Fibroblast of skin of back (primary cell): ENCODE measurements at places on chromosomes 16 and 17.

GRCh38 chr16:78900044-78900811 lies 700.3 kb downstream of the MAF start:
- DNase-seq: no peak

DNA sequence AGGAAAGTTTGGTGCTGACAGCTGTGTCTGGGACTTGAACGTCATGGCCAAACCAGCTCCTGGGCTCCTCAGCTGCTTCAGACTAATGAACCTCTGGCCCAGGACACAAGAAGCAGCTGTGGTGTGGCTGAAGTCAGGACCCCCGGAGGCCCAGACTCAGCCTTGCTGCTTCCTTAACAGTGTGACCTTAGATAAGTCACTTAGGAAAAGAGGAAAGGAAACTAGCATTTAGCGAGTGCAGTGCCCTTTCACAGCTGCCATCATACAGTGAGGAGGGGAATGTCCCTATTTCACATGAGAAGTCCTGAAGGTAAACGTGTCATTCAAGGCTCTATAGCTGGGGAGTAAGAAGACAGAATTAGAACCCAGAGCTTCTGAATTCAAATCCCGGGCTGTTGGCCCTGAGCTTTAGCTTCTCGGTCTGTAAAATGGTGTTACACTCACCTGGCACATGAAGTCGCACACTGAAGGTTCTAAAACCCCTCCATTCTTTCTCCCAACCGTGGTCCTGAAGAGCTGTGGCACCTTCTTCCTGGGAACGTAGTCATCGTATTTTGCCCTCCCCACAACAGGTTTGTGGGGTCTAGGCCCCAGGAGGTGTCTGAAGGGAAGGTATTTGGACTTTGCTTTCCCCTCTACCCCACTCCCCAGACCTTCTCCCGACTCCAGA lies 910 bp upstream of the RAMP2 start:
- DNase-seq: no peak

- no peak for DNase-seq
Observed at GRCh38 chr16:10616419-10616755, 36.0 kb upstream of the EMP2 start.

- DNase-seq: no peak
Observed at GRCh38 chr16:83940630-83941378, 12.2 kb upstream of the OSGIN1 start.

GRCh38 chr17:37111329-37111728 lies 162.6 kb downstream of the AATF start:
- DNase-seq: no peak

- no peak for DNase-seq
Observed at GRCh38 chr16:27441998-27442397, 40.0 kb downstream of the IL21R start.

DNA sequence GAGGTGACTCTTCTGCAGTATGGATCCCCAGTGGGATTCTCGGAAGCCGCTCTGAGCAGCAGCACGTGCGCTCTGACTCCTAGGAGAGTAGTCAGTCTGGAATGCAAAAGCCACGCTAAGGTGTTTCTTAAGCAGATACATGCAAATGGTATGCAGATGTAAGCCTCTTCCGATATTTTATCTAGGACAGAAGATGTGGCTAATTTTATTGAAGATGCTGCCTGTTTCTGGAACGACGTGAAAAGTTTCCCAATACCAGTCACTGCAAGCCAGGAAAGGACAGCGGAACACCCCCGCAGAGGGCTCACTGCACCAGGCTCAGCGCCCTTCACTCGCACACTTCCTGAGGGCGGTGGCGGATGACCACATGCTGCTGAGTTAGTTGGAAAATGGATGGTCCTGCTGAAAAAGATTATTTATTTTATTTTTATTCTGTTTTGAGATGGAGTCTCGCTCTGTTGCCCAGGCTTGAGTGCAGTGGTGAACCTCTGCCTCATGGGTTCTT lies 10.1 kb downstream of the FADS6 start:
- no peak for DNase-seq

GRCh38 chr17:62062302-62062701 lies 2.8 kb downstream of the MED13 start:
- no peak for DNase-seq

DNA sequence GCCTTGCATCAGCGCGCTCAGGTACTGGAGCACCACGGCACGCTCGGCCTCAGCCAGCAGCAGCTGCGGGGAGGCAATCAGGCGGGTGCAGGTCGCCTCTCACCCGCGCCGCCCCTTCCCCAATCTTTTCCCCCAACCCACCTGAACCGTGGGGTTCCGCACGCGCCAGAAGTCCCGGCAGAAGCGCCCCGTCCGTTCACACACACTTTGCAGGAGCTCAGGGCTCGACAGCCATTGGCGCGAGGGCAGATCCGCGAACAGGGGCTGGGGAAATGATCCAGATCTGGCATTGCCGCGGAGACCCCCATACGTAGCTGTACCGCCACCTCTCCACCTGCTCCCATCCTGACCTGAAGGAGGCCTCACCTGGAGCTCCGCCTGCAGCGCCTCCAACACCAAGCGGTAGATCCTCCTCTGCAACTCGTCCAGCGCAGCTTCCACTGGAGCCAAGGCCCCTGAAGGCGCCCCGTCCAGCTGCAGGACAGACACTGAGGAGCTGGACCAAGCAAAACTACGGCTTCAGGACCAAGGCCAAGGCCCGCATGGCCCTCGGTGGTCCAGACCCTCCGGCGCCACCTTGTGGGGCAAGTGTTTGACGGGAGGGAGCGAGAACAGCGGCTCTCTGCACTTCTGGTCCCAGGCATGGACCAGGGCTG lies 1.4 kb upstream of the MATCAP1 start:
- DNase-seq: peak; percentile 86

DNA sequence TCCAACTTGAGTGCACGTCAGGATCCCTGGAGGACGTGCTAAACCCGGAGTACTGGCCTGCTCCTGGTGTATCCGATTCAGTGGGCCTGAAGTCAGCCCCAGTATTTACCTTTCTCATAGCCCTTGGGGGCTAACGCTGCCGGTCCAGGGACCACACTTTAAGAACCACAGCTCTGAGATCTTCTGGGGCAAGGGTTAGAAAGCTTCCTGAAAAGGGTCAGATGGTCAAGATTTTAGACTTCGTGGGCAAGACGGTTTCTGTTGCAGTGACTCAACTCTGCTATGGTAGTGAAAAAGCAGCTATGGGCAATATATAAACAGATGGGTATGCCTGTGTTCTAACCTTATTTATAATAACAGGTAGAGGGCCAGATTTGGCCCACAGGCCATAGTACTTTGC lies 14.6 kb upstream of the USP10 start:
- no peak for DNase-seq

- DNase-seq: no peak
Observed at GRCh38 chr16:77434022-77434529, 758 bp downstream of the ADAMTS18 start.

DNA sequence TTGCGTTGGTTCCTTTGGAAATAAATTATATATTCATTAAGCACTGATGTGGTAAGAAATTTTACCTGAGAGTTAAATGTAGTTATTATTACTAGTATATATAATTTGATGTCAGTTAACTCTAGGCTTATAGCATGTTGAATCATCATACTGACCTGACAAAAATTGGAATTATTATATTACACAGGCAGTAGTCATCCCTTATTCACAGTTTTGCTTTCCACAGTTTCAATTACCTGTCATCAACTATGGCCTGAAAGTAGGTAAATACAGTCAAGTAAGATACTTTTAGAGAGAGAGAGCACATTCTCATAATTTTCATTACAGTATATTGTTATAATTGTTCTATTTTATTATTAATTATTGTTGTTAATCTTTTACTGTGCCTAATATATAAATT lies 1074.7 kb downstream of the CDH11 start:
- DNase-seq: no peak

- DNase-seq: no peak
Observed at GRCh38 chr16:87264634-87265033, 52.6 kb downstream of the C16orf95 start.

GRCh38 chr16:60166111-60166510 lies 1432.0 kb upstream of the GOT2 start:
- no peak for DNase-seq

GRCh38 chr16:29877266-29877961 lies 14.4 kb upstream of the CDIPT start:
- DNase-seq: peak; percentile 45

GRCh38 chr17:69870091-69870530 lies 204.9 kb upstream of the KCNJ16 start:
- DNase-seq: peak; percentile 94

DNA sequence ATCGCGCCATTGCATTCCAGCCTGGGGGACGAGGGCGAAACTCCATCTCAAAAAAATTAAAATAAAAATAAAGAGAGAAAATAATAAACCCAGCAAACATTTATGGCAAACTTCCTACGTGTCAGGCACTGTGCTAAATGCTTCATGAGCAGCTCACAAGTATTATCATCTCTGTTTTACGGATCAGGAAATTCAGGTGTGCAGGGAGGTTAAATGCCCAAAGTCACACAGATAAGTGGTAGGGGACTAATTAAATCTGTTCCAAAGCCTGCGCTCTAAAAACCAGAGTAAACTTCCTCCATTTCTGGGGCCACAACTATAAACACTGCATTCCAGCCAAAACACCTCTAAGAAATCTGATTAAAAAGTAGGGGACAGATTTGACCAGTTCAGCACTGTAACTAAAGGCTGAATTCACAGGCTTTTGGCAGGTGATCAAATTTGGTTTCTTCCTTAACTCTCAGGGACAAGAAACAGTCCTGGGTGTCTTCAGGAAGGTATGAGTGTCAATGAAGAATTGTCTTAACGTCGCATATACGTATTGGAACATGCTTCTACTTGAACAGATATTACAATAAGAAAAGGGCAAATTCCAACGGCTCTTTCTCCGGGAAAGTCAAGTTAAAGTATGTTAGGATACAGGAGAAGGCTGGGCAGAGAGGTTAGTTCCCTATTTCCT lies 996 bp downstream of the STRADA start:
- DNase-seq: peak; percentile 5

- DNase-seq: no peak
Observed at GRCh38 chr16:9790199-9790598, 392.0 kb downstream of the GRIN2A start.

GRCh38 chr16:18783430-18784341 lies 6.4 kb downstream of the RPS15A start:
- no peak for DNase-seq

- DNase-seq: no peak
Observed at GRCh38 chr17:39765766-39766165, 28.0 kb downstream of the GRB7 start.

DNA sequence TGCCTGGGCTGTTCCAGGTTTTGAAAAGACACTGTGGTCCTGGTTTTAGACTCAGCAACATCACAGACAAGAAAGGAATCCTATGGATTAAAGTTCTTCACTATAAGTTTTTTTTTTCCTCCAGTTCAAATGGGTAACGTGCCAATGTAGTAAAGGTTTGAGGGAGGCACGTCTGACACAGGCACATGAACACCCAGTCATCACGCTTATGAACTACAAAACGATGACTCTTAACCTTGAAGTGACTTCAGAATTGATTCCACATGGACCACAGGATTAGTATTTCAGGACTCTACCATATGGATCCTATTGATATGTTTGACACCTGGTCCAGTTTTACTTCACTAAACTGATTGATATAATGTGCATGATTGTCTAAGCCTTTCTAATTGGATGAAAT lies 2.3 kb downstream of the PRMT7 start:
- DNase-seq: no peak

DNA sequence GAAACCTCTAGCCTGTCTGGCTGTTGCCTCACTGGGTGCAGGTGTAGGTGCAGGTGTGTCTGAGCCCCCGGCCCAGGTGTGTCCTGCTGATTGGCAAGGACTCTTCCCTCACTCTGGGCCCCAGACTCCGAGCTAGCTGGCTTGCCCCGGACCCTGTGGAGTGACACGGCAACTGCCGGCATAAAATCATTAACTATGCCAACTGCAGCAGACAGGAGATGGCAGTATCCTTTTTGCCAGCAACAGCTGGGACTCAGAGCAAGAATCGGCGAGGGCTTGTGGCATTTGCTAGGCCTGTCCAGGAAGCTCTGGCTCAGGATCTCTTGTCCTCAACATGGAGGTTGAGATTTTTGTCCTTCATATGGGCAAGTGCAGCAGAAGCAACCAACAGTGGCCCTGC lies 20.8 kb downstream of the CIAPIN1 start:
- no peak for DNase-seq

- DNase-seq: no peak
Observed at GRCh38 chr17:74257311-74257710, 16.7 kb upstream of the DNAI2 start.

DNA sequence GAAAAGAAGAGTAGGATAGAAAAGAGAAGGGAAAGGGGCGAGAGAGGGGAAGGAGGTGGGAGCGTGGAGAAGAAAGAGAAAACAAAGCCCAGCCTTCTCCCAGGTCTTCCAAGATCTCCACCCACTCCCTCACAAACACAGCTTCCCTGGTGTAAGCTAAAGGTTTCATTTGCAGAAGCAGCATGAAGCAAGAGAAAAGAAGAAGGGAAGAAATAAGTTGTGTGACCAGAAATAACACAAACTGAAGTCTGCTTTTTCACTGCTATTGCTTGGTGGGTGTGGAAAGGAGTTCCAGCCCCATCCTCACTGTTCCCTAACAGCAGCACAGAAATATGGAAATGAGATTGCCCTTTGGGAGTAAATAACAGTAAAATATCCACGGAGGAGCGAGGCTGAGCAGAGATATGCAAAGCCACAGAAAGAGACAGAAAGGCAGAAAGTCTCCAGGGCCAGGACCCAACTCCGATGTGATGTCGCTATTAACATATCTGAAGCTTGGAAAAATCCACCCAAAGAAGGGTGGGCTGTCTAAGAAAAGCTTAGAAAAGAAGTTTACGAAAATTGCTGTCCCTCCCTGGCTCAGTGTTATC lies 10.3 kb upstream of the GAS7 start:
- DNase-seq: no peak

DNA sequence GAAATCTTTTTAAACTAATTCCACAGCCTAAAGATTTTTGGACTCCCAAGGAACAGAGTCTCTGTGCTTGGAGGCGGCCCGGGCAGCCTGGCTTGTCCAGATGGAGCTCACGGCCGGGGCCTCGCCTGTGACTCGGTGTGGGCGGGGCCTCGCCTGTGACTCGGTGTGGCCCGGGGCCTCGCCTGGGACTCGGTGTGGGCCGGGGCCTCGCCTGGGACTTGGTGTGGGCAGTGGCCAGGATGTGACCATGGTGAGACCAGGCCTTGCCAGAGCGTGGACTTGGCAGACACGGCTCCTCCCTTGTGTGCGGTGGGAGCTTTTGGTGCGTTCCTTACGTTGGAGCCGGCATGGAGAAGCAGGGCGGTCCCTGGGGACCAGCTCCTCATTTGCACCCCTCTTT lies 92.3 kb downstream of the METRNL start:
- DNase-seq: no peak

DNA sequence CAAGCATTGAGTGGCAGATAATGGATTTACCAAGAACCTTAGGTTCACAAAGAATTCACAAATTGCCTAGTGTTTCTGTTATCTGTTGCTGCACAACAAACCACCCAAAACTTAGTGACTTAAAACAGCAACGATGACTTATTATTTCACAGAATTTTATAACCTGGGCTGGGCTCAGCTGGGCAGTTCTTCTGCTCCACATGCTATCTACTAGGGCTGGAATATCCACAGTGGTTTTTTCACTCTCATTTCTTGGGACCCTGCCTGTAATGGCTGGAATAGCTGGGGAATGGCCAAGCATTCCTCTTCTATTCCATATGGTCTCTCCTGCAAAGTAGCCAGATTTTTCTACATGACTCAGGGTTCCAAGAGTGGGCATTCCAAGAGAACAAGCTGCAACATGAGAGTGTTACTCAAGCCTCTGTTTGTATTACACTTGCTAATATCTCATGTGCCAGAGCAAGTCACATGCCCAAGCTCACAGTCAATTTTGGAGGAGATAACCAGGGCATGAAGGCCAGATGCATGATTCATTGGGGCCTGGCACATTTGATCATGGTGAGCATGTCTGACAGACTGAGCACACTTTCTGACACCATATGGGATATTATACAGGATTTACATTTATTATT lies 4.9 kb upstream of the PSMD7 start:
- DNase-seq: peak; percentile 38

GRCh38 chr17:40062329-40063186 lies at the start of gene THRA:
Gene THRA, plus strand, starts transcription at chr17:40062965. Its CDS starts 11,524 bp downstream, at chr17:40074489.
- DNase-seq: peak; percentile 58
